ENCODE measurements at places on chromosomes 2 and 18.

GRCh38 chr2:64283006-64283570 lies 138.9 kb upstream of the PELI1 start:
- DNase-seq: no peak

DNA sequence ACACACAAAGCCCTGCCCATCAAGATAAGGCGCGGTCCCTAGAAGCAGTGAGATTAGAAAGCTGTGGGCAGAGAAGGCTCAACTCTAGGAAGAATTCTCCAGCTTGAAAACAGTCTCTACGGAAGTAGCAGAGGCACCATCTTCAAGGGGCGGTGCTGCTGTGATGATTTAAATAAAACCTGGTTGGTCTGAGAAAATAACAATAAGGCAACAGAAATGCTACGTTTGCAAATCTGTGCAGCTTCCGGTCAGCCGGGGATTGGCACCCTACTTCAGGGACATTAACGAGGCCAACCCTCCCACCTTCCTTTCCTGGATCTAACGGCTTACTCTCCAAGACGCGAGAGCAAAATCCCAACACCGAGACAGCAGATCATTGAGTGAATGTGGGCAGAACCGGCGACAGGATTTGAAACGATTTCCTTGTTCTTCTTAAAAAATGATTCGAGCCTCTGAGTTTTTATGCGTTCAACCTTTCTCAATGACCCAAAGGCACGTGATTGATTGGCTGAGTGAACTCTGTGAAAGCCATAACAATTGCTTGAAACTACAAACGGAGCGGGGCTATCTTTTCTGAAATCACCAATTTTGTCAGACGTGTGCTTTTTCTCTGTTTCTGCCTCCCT lies 93.7 kb upstream of the ZNF516 start:
- DNase-seq: no peak

- no peak for DNase-seq
These were observed 189.9 kb upstream of the GALNT5 start for GRCh38 chr2:157067562-157067961.

GRCh38 chr2:65666156-65666725 lies 233.8 kb upstream of the SPRED2 start:
- DNase-seq: no peak

DNA sequence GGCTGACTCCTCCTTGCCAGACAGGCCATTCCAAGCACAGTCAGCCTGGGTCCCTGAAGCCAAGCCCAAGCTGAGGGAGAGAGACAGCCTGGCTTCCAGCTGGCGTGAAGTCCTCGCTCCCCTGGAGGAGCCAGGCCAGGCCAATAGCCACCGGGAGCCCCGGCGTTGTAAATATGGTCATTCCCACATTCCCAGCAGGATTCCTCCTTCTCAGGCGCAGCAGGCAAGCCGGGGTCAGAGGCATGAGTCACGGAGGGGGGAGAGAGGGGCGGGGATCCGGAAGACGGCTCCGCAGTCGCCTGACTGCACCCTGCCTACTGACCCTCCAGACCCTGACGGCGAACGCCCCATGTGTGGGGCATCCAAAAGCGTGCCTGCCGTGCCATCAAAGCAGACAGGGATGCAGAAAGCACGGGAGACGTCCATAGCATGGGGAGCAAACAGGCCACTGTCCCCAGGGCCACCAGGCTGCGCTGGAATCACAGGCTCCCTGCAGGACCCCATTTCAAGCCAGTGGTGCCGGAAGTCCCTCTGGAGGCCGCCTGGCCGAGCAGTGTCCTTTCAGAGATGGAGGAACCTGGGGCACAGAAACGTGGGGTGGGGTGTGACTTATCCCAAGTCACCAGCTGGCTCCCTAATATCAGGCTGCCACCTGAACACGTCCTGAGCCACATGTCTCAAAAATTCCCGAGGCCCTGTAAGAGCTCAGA lies 48.2 kb downstream of the TWIST2 start:
- no peak for DNase-seq

All from NCI-H526 (cell line).